ENCODE measurements at places on chromosomes 5 and 9.

DNA sequence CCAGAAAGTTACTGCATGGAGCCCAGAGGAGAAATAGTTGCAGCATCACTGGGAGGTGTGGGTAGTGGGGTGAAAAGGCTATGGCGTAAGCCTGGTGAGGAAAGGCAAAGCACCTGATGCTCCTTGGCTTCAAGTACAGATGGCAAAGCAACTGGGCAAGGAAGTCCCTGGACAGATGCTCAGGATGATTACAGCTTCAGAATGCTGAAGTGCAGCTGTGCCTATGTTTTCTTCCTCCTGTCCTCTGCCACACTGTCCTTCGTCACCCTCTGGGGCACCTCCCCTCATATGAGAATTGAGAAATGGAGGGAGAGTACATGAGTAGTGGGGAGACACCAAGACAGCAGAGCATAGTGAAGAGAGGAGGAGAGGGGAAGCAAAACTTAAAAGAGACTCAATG lies 328.0 kb downstream of the PDE4D start:
- DNase-seq: no peak

DNA sequence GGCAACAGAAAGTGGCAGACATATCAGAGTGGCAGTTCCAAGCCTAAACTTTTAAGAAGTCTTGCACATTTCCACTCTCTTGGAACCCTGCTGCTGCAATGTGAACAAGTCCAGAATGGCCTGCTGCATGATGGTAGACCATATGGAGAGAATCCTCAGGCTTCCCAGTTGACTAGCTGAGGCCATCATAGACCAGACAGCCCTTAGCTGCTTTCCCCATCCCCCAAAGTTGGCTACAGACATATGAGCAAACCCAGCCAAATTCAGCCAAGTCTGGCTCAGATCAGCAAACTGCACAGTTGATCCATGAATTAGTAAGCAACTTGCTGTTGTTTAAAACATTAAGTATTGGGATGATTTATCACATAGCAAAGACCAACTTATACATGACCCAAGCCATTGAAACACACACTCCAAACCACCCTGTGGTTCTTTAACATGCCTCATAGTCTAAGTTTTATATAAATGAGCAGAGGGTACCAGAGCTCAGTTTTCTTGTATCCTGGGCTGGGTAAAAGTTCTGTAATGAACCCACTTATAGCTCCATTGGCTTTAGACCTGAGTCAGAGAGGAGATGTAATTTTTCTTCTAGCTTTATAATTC lies 19.9 kb downstream of the PPP3R2 start:
- DNase-seq: no peak

DNA sequence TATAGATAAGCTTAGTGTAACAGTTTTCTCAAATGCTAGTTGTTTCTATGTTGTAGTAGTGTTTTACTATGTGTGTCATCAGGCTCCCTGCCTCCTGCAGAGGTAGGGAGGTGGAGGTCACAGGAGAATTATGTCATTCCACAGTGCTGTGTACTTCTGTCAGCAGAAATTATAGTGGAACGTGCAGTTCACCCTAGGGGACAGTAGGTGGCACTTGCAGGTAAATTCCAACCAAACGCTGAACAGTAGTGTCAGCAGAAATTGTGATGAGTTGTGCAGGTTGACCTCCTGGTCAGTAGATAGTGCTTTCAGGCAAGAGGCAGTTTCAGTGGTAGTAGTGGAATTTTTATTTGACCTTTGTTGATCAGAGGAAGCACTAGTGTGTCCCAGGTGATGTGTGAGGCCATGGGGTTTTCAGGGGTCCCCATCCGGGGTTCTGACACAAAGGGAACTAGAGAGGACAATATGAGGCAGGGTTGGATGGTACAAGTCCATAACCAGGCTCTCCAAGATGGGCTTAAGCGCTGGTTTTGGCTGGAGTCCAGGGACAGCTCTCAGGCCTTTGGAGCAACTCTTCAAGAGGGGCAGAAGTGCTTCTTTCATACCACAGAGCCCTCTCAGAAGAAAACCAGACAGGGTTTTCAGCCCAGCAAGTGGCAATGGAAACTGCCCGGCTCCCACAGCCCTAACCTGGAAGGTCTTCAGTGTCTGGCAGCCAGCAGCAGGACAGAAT lies 402.9 kb downstream of the CYLC2 start:
- DNase-seq: no peak

DNA sequence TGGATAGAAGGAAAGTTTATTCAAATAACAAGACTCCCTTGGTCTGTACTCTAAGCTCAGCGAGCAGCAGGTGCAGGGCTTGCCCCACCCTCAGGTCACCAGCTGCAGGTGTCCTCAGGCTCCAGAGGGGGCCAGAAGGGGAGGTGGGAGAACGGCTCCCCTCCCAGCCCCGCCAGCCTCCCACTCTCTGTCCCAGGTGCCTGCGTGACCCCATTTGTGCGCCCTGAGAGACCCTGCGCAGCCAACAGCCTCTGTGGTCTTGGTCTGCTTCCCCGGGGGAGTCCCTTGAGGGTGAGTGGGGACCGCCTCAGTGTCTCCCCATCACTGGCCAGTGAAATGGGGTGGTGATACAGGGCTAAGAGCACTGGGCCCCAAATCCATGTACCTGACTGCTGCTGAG lies 62.3 kb upstream of the STXBP1 start:
- DNase-seq: no peak

- DNase-seq: no peak
These were observed 52.6 kb downstream of the MED27 start for GRCh38 chr9:132026932-132027585.

DNA sequence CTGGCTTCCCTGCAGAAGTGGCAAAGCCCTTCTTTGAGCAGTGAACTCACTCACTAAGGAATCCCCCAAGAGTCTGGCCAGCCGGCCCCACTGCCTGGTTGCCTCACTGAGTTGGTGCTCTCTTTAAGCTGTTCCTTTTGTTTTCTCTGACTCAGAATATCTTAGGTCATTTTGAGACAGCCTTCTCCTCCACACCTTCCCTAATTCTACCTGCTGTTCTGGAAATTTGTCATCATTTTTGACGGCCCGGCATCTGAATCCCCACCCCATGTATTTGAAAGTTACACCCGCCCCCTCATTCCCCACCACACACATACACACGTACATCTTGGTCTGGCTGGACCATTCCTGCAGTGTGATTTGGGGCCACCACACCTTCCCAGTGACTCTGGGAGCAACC lies 41.8 kb downstream of the FGF1 start:
- no peak for DNase-seq

DNA sequence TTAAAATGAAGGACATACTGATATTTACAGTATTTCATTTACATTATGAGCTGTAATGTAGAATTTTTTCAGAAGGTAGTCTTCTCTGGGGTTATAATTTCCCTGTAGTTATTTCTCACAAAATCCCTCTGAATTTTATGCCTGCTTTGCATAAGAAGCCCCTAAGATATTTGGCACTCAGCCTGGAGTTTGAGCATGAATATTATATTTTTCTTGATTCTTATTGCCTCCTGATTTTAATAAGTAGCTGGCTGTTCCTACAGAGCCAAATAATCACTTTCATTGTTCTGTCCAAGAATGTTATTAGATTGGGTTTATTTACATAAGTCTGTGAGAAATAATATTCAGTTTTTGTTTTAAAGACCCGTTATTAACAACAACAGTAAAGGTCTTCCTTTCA lies 195.0 kb downstream of the FER start:
- DNase-seq: no peak

DNA sequence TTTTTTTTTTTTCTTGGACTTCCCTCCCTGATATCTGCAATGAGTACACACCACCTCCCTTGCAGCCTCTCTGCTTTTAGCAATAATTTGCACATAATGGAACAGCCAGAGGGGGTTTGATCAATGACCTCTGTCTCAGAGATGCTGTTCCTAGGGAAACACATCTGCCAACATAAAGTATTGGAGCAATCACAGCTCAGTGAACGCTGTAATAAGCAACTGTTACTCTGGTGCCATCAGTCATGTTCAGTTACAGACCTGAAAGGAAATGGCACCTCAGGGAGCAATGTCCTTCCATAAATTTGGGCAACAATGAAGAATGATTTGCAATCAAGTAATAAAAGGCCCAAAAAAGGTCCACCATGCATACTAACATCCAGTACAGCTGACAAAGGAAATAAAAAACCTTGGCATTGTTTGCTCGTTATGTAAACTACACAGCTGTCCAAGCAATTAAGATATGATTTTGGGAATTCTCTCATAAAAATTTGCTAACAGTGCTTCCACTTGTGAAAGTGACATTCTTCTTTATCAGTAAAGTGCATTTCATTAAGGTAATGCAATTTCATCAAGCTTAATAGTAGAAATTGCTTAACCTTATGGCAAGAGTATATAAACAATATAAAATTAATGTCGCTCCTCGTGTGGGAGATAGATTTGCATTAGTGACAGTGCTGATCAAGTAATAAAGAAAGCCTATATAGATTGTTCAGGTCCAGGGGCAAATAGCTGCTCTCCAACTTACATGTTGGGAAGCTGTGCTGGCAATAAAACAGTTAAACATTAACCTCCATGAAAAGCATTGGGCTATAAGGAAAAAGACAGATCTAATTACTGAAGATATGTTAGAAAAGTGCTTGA lies 167.8 kb downstream of the RASEF start:
- no peak for DNase-seq

GRCh38 chr5:58924306-58924705 lies 341.4 kb downstream of the RAB3C start:
- DNase-seq: no peak

- peak; percentile 10 for DNase-seq
These were observed 177.3 kb downstream of the MACROH2A1 start for GRCh38 chr5:135221696-135222095.

- no peak for DNase-seq
These were observed 39.1 kb downstream of the SPEF2 start for GRCh38 chr5:35656721-35657120.

- no peak for DNase-seq
These were observed 112.6 kb downstream of the CAVIN4 start for GRCh38 chr9:100690438-100690837.

- DNase-seq: no peak
These were observed 5.5 kb downstream of the MYORG start for GRCh38 chr9:34370970-34371880.

DNA sequence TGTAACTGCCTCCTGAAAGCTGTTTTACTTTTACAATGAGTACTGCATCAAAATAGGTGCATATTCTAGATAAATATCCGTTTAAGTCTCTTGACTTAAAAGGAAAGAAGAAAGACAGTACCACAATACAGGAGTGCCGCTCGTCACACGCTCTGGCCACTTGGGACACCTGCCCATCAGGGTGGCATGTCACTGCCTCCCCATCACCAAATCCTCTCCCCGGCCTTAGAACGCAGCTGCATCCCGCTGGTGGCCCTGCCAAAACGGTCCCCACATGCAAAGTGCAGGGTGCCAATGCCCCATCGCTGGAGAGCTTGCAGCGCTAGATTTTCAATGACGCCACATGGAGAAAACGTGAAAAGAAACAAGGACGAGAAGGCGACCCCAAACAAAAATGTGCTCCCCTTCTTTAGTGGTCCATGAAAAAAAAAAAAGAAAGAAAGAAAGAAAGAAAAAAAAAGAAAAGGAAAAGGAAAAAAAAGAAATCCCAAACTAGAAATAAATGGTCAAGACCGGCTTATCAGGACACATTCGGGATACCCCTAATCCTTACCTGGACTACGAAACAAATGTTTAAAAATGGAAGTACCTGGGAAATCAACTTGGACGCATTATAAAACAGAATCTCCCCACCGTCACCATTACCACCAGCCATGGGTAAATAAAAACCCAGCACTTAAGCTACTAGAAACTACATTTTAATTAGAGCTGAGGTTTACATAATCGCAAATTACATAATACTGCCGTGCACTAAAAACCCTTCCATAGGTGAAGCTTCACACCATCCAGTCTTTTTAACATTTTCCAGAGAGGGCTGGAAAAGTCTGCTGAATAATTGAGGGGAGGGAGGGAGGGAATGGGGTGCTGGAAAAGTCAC lies 1.0 kb downstream of the ANKH start:
- no peak for DNase-seq

GRCh38 chr5:126410623-126411022 lies 12.6 kb upstream of the GRAMD2B start:
- no peak for DNase-seq

All from upper lobe of right lung (tissue), 1 donor.